AG10803 (cell line): ENCODE measurements at places on chromosomes 7 and 10.

- DNase-seq = no peak
Observed at GRCh38 chr10:116670706-116671105, 50.0 kb downstream of the PNLIPRP2 start.

- no peak for DNase-seq
Observed at GRCh38 chr10:113443141-113443925, 109.5 kb upstream of the HABP2 start.

GRCh38 chr10:27494116-27494805, 9.8 kb upstream of the RAB18 start:
- no peak for DNase-seq

- no peak for DNase-seq
Observed at GRCh38 chr7:129010075-129010474, 44.8 kb downstream of the TNPO3 start.

DNA sequence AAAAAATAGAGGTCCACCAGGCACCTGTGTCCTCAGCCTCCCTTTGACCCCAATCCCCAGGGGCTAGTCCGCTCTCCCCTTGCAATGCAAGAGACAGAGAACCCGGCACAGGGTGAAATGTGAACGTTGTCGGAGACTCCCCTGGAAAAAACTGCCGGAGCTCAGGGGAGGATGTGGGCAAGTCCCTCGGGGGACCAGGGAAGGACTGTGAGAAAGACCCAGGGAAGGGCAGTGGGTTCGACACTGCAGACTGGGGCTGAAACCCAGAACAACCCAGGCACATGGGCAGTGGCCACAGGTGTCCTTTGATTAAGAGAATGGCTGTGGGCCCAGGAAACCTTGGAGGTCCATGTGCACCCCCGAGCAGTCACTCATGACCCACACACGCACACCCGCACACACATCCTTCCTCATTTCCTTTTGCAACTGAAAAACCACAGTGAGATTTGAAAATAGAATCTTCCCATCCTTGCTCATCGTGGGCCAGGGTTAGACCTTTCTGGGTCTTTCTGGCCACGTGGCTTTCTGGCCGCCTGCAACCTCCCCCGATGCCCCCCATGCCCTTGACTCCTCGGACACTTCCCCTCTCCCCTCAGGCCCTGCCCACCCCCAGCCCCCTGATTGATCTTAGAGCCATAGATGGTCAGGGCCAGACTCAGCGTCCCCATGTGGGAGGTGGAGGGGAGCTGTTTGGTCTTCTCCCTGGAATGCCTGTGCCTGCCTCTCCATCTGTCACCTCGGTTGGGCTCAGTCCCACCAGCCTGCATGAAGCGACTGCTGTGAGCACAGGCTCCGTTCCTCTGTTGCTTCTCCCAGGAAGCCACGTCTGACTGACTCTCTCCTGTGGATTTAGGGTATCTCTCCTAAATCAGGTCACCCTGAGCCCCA, 7.9 kb downstream of the LAT2 start:
- no peak for DNase-seq
